Thoracic aorta (tissue), 2 donors: ENCODE measurements at places on chromosomes 4 and X.

DNA sequence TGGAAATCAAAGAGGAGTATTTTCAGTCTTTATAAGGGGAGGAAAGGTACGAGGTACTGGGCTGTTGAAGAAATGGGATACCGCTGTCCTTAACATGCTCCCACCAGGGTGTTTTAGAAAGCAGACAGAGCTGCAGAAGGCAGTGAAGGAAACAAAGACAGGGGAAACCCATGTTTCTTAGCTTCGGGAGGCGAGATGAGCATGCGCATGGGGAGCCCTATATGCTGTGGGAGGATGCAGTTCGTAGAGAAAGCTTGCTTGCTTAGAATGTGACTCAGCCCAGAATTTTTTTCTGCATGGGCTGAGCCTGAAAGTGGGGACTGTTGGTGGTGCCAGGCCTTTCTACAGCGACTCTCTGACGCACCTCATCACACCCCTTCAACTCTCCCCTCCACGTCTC lies 28.8 kb upstream of the SCOC start:
- H3K4me1 ChIP-seq, result no peaks in the 10 kb centered on the region
- H3K27ac ChIP-seq, result no peak overlapping the region
- no peak for DNase-seq
- no peak overlapping the region for H3K4me3 ChIP-seq
- no peaks in the 10 kb centered on the region for H3K36me3 ChIP-seq
- no peaks in the 10 kb centered on the region for H3K27me3 ChIP-seq

DNA sequence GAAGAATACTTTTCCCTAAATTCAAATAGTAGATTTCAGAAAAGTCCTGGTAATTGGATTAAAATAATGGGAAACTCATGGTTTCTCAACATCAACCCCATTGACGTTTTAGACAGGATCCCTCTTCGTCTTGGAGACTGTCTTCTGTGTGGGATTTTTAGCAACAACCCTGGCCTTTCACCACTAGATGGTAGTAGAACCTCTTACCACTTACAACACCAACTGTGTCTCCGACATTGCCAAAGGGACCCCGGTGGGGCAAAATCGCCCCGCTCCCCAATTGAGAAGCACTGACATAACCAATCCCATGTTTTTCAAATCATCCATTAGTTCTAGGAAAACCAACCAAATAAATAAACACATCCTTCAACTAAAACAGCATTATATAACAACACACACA lies 16.9 kb upstream of the ANOS1 start:
- no peak for DNase-seq
- no peaks in the 10 kb centered on the region for H3K27me3 ChIP-seq
- no peaks in the 10 kb centered on the region for H3K36me3 ChIP-seq
- no peak overlapping the region for H3K27ac ChIP-seq
- no peaks in the 10 kb centered on the region for H3K4me1 ChIP-seq
- no peak overlapping the region for H3K4me3 ChIP-seq

- H3K27ac ChIP-seq, result no peak overlapping the region
- DNase-seq, result no peak
- no peaks in the 10 kb centered on the region for H3K4me1 ChIP-seq
- no peaks in the 10 kb centered on the region for H3K27me3 ChIP-seq
- no peaks in the 10 kb centered on the region for H3K36me3 ChIP-seq
- no peak overlapping the region for H3K4me3 ChIP-seq
These were observed 104.6 kb upstream of the NWD2 start for GRCh38 chr4:37139987-37140386.

DNA sequence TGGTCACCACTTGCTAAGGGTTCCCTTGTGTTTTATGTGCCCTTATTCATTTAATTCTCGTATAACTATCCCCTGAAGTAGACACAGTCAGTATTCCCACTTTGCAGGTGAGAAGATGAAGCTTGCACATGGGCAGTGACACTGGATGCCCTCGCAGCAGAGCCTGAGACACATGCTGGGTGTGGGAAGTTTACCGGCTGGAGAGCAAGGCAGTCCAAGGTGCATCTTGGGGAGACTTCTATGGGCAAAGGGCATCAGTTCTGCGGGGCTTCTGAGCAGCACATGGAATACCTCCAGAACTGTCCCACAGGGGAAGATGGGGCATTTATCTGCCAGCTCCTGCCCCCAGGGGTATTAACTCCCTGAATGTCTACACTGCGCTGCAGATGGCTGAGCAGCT lies 92.2 kb downstream of the SLC2A9 start:
- no peak overlapping the region for H3K4me3 ChIP-seq
- no peak overlapping the region for H3K27ac ChIP-seq
- DNase-seq, result no peak
- H3K4me1 ChIP-seq, result no peaks in the 10 kb centered on the region
- H3K27me3 ChIP-seq, result no peaks in the 10 kb centered on the region

- H3K27me3 ChIP-seq, result no peaks in the 10 kb centered on the region
- H3K36me3 ChIP-seq, result no peaks in the 10 kb centered on the region
- DNase-seq, result no peak
- H3K4me3 ChIP-seq, result no peak overlapping the region
- H3K4me1 ChIP-seq, result no peaks in the 10 kb centered on the region
These were observed 21.3 kb downstream of the ADGRG4 start for GRCh38 chrX:136322064-136322463.

GRCh38 chr4:92566269-92566668 lies 262.5 kb downstream of the GRID2 start:
- no peaks in the 10 kb centered on the region for H3K4me1 ChIP-seq
- no peak overlapping the region for H3K27ac ChIP-seq
- H3K4me3 ChIP-seq, result no peak overlapping the region
- no peaks in the 10 kb centered on the region for H3K36me3 ChIP-seq
- no peaks in the 10 kb centered on the region for H3K27me3 ChIP-seq

- no peak overlapping the region for H3K27ac ChIP-seq
- no peaks in the 10 kb centered on the region for H3K4me1 ChIP-seq
- H3K27me3 ChIP-seq, result no peaks in the 10 kb centered on the region
These were observed 47.0 kb downstream of the SPRY1 start for GRCh38 chr4:123443401-123444289.

DNA sequence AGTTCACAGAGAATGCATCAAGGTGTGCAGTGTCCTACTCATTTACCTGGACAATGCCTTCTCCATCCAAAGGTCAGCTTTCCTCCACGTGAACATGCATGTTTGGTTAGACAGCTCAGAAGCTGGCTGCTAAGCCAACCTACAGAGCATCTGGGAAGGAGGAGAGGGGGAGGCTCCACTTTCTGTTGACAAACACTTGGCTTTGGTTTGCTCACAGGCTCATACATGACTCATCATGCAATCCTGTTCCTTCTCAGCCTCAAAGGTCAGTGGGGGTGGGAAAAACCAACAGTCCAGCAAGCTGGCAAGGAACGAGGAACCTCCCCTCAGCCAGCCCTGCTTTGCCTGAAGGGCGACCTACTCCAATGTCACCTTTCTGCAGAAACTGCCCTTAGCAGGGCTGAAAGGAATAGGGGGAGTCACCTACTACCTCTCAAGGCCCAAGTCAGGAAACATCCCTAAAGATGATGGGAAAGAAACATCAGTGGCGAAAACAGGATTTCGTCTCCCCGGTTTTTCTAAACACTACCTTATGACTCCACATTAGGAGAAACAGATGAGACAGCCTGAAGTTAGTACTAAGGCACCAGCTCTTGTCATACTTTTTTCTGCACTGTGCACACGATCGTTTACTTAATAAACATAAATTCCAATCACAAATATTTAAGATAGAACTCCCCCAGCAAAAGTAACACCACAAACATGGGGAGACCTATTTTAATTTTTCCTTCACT lies 37.9 kb downstream of the RELL1 start:
- DNase-seq, result no peak
- no peaks in the 10 kb centered on the region for H3K4me1 ChIP-seq
- H3K36me3 ChIP-seq, result peaks cover 7% of the 10 kb centered on the region
- H3K4me3 ChIP-seq, result no peak overlapping the region
- no peak overlapping the region for H3K27ac ChIP-seq

GRCh38 chr4:188707036-188707435 lies 567.8 kb downstream of the TRIML1 start:
- H3K27ac ChIP-seq, result no peak overlapping the region
- no peak for DNase-seq
- H3K4me1 ChIP-seq, result no peaks in the 10 kb centered on the region

- DNase-seq, result no peak
- no peaks in the 10 kb centered on the region for H3K36me3 ChIP-seq
- H3K4me3 ChIP-seq, result no peak overlapping the region
- no peak overlapping the region for H3K27ac ChIP-seq
- no peaks in the 10 kb centered on the region for H3K4me1 ChIP-seq
- no peaks in the 10 kb centered on the region for H3K27me3 ChIP-seq
These were observed 35.8 kb upstream of the PGRMC2 start for GRCh38 chr4:128323401-128323800.

DNA sequence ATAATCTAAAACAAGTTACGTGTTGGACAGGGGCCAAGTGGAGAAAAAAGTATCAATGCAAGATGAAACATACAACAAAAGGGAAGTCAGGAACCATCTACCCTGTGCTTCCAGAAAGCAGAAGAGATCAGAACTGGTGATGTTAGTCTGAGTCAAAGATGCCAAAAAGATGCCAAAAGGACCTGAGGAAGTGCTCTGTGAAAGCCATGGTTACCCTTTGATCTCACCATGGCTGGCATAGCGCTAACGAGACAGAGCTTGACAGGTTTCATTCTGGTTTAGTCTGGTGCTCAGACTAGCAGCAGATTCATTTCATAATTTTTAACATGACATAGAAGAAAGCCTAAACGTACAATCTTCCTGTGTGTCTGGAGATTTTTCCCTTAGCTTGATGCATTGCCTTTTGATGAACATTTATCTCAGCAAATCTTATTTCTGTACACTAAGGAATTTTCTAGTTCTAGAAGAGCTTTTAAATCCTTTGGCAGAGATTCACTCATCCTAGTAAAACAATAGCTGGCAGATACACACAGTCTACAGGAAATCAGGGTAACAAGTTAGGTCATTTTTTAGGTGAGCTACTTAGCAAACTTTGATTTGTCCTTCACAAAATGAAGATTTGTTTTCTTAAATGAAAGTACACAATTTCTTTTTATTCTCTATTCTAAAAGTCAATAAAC lies 87.7 kb downstream of the COL25A1 start:
- H3K4me3 ChIP-seq, result no peak overlapping the region
- no peak for DNase-seq
- H3K36me3 ChIP-seq, result no peaks in the 10 kb centered on the region

DNA sequence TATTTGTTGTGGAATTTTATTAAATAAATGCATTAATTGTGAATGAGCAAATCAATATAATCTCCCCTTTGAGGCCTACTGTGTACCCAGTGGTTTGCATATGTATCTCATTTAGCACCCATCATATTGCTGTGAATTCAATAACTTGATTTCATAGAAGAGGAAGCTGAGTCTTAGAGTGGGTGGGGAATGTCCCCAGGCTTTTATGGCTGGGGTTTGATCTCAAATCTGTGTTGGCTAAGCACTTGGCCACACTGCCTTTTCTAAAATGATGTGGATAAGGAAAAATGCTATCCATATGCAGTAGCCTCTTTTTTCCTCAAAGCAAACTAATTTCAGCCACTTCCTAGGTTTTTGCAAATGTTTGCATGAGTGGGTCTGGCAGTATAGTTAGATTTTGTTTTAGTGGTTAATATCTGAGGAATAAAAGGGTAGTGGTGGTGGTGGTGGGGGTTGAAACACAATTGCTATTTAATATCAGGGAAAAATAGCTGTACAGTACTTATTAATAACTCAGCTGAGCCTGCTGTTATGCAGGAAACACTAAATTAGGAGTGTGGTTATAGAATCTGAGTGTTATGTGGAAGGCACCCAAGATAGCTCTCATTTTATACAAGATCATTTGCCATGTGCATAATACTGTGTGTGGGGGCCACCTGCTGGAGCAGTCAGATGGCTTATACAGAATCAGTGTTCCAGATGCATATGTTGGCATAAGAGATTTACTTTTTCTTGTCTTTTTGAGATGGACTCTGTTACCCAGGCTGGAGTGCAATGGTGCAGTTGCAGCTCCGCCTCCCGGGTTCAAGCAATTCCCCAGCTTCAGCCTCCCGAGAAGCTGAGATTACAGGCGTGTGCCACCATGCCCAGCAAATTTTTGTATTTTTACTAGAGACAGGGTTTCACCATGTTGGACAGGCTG lies 108.0 kb downstream of the TMEM131L start:
- DNase-seq, result no peak
- H3K4me1 ChIP-seq, result peaks cover 11% of the 10 kb centered on the region
- H3K4me3 ChIP-seq, result no peak overlapping the region
- H3K27me3 ChIP-seq, result no peaks in the 10 kb centered on the region

DNA sequence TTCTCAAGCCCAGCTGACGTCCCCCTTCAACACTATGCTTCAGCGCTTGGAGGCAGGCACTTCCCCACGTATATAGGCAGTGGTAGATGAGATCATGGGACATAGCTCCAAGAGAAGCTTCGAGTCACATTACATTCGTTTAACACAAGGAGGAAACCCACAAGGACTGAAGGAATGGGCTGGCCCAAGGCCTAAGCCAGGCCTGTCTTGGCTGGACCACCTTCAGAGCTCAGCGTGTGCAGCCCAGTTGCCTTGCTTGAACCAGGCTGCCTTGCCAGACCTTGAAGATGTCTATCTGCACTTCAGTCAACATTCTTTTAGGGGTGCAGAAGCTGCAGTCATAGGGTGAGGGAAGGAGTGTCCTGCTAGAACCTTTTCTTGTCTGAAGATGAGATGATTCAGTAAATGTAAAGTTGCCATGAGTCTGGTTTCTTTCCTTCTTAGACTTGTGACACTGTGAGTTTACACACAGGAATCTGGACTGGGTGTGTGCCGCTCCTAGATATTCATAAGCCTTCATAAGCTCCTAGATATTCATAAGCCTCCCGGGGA lies 144.1 kb upstream of the RBPJ start:
- H3K36me3 ChIP-seq, result no peaks in the 10 kb centered on the region
- H3K4me1 ChIP-seq, result no peaks in the 10 kb centered on the region
- H3K27ac ChIP-seq, result no peak overlapping the region
- no peak for DNase-seq

DNA sequence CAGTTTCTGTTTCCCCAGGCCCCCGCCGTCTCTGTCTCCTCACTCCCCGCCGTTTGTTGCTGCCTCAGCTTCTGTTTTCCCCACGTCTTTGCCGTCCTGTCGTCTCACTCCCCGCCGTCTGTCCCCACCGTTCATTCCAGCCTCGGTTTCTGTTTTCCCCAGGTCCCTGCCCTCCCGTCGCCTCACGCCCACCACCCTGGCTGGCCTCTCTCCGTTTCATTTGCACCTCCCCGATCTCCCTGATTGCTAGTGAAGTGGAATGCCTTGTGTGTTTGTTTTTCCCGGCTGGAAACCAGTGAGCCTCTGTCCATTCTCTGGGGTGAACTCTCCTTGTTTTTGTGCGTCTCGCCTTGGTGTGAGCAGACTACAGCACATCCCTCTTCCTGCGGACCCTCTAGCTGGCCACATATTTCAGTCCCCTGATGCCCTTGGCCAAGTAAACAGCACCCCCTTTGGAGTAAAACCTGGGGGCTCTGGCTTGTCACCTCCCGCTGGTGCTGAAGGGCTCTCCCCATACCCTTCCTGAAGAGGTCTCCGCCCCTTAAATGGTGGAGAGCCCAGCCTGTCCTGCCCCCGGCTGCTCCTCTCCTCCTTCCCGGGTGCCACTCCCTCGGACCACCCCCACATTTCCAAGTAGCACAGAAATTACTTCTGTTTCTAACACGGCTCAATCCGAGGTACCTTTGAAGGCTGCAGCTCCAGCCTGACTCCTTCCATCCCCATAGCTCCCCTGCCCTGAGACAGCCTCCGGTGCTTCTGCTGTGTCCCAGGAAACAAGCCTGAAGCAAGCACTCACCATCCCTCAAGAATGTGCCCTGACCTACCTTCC lies 13.2 kb downstream of the TMEM175 start:
- no peak overlapping the region for H3K4me3 ChIP-seq
- no peak for DNase-seq
- no peaks in the 10 kb centered on the region for H3K27me3 ChIP-seq
- H3K4me1 ChIP-seq, result no peaks in the 10 kb centered on the region
